Neural crest cell (in vitro differentiated cells): ENCODE measurements at places on chromosomes 1 and 21. TPM values are rescaled to one million over a fixed set of nuclear protein-coding genes. Genes with fewer than 3 reads are reported as not detected.

- DNase-seq = no peak
Observed at GRCh38 chr1:13881385-13882088, 181.5 kb downstream of the PRDM2 start.

- no peak for DNase-seq
Observed at GRCh38 chr1:53598966-53599365, 139.8 kb downstream of the DMRTB1 start.

- no peak for DNase-seq
Observed at GRCh38 chr1:236163463-236164153, 21.3 kb downstream of the GPR137B start.

- no peak for DNase-seq
Observed at GRCh38 chr1:114671011-114671938, 1.4 kb upstream of the DENND2C start.

- DNase-seq = no peak
Observed at GRCh38 chr1:80367058-80367457, 1360.5 kb upstream of the ADGRL4 start.

- no peak for DNase-seq
Observed at GRCh38 chr21:39681257-39681656, 63.7 kb upstream of the IGSF5 start.

DNA sequence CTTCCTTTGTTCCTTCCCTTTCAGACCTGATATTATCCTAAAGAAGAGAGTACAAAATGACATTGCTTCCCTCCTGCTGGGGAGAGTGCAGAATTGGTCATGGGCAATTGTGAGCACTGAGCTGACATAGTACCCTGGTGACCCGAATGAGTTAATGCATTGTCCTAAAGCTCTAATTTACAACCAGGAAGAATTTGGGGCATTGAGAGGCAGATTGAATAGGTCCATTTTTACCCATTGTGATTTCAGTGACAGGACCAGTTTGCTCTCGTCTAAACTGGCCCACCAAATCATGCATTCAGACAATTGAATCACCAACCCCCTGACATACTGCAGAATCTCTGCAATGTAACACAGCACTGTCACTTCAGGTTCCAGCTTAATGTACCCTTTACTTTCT lies 497.4 kb downstream of the DPYD start:
- DNase-seq = no peak

- DNase-seq = no peak
Observed at GRCh38 chr1:171434717-171435346, 50.5 kb upstream of the PRRC2C start.

- no peak for DNase-seq
Observed at GRCh38 chr21:15022608-15023261, 42.1 kb downstream of the NRIP1 start.

DNA sequence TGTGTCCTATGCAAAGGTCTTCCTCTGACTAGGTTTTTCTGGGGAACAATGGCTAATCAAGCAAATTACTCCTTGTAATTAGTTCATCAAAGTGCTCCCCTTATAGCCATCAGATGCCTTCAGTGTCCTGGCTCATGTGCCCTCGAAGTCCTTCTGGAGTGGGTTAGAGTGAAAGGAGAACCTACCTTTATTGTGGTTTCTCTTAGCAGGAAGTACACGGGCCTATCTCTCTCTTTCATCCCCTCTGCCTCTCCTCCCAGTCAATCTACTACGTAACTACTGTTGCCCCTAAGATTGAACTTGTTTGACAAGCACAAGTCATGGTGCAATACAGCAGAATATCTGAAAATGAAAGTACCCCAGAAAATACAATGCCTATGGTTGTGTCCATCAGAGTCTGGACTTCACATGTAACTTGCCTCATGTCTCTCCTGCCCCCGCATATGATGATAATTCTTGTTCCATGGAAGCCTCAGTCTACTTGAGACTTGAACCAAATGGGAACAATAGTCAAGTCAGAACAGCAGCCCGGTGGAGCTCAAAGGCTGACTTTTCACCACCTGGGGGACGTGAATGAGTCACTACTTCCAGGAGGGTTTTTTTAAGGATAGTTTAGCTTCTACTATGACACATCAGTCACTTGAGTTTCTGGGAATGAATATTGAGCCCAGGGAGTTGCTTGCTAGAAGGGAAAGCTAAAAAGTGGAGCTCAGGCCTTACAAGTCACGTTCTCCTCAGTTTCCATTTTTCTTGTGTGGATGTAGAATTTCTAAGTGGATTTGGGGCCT lies 243.6 kb downstream of the TNR start:
- no peak for DNase-seq

C1orf94 gene
- not detected in 2 replicates for total RNA-seq

MYBPH gene
- not detected in 2 replicates for total RNA-seq

KRTAP12-1 gene
- not detected in 2 replicates for total RNA-seq

LCE1C gene
- total RNA-seq = not detected in 2 replicates

B3GALT2 gene
- total RNA-seq = 0.66 and 0.84 TPM in 2 replicates
